ENCODE measurements at places on chromosomes 1 and 21.
A peak's percentile ranks its signal among the peaks of the same experiment; 100 is the strongest.

GRCh38 chr1:17189632-17189990 lies 15.3 kb upstream of the PADI1 start:
- no peak for DNase-seq

GRCh38 chr1:221039616-221040015 lies 160.4 kb downstream of the HLX start:
- DNase-seq = no peak

DNA sequence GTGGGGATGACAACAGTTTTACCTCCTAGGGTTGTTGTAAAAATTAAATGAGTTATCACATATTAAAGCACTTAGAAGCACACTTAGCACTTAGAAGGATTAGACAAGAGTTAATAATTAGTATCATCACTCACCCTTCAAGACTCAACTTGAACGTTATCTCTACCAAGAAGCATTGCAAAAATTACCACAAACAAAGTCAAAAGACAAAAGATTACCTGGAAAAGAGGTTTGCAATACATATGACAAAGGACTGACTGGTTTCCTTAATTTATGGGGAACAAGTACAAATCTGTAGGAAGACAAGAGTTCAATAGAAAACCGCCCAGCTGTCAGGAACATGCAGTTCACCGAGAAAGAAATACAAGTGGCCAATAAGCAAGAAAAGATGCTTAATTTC lies 93.3 kb upstream of the ATP1A1 start:
- DNase-seq = no peak

DNA sequence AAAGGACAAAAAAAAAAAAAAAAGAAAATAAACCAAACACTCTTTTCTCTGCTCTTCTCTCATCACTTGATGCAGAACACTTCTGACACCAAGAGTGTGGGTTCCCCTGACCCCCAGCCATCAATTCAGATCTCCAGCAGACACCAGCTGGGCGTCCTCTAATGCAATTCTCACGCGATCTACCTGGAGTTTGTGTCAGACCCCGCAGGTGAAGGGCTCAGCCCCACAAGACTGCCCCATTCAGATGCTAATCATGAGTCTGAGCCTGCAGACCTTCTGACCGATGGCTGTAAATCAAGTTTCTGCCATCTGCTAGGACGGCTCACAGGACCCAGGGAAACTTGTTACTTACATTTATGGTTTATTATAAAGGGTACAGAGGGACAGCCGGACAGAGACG lies 133.6 kb upstream of the C1orf174 start:
- no peak for DNase-seq

- no peak for DNase-seq
Measured at GRCh38 chr1:55289614-55290013, 74.5 kb upstream of the USP24 start.

DNA sequence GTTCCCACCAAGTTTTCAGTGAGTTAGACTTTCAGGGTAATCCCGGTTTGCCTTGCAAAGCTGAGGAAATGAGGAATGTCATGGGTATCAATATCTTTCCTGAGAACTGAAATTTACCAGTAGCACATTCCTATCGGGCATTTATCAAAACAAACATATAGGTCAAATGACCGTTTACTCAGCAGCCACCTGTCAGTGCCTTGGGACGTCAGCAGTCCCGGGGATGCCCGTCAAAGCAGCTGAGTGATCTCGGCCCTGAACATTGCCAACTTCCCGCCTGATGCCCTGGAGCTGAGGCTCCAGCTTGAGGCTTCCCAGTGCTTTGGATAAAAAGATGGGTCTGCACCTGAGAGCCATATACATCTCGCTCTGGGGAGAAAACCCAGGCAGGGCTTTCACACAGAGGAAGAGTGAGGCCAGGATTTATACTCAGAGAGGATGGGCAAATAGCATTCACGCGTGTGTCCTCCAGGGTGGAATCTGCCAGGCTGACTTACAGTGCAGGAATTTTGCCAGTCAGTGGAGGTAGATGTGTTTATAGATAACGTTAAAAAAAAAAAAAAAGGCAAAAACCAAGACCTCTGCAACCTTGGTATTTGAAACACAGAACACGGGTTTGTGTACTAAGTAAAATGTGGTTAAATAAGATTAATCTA lies 435.7 kb upstream of the VAMP3 start:
- no peak for DNase-seq

DNA sequence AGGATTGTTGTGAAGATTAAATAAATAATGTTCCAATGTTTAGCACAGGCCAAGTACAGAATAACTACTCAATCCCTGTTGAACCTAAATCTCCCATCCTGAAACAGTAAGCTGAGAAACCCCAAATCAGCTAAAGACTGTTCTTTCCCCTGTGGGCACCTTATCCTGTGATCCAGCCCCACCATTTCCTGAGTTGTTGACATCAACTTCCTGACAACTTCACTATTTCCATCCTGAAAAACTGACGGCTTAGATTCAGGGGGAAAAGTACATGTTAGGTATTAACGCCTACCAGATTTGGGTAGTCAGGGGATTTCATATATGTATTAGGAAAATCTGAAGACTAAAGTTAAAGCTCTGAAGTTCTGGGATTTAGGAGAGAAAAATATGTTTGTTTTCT lies 51.7 kb upstream of the PALMD start:
- no peak for DNase-seq

DNA sequence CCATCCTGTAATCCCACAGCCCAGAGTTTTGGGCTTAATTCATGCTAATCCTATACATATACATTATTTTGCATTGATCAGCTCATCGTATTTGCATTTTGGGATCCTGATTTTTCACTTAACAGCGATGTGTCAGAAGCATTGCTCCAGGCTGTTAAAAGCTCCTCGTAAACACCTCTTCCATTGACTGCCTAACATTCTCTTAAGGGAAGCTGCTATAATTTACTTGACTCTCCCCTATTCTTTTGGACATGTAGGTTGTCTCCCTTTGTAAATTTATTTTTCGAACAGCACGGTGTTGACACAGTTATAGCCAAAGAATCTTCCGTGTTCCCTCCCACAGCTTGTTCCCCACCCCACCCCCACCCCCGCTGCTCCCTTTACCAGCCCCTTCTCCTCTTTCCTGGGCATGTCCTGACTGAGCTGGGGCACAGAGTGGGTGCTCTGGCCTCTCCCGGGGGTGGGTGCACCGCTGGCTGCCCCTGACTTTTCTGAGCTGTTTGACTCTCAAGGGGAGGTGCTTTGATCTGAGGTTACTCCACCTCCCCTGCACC lies 22.8 kb downstream of the LDLRAP1 start:
- no peak for DNase-seq

GRCh38 chr21:40053007-40053406 lies 185.8 kb downstream of the PCP4 start:
- DNase-seq = no peak

DNA sequence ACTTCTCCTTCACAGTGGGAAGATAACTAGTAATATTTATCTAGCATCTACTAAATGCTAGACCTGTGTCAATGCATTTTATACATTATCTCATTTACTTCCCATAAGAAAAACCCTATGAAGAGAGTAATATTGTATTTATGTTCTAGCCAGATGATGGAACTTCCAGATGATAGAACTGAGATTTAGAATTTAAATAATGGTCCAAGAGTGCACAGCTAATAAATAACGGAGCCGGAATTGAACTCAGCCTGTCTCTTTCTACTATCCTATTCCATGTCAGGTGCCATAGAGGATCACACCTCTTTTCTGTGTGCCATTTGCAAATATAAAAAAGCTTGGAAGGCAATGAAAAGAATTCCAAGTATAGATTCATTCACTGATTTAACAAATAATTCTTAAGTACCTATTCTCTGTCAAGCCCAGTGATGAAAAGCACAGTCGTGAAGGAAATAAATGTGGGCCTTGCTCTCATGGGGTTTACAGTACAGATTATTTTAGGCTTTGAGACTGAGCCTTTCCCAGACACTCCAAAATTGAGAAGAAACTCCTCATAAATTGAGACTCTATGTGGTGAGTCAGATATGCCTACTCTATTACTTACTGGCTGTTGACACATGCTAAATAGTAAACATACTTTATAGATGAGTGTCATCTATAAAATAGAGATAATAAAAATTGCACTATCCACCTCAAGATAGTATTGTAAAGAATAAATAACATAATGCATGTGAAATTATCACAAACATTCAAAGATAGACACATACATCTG lies 378.0 kb upstream of the PRMT6 start:
- DNase-seq = no peak

- no peak for DNase-seq
Measured at GRCh38 chr1:157469300-157469699, 83.0 kb downstream of the FCRL5 start.

- DNase-seq = no peak
Measured at GRCh38 chr1:63691701-63692425, 82.0 kb upstream of the ROR1 start.

GRCh38 chr21:28317177-28317950 lies 675.3 kb downstream of the LTN1 start:
- DNase-seq = no peak

DNA sequence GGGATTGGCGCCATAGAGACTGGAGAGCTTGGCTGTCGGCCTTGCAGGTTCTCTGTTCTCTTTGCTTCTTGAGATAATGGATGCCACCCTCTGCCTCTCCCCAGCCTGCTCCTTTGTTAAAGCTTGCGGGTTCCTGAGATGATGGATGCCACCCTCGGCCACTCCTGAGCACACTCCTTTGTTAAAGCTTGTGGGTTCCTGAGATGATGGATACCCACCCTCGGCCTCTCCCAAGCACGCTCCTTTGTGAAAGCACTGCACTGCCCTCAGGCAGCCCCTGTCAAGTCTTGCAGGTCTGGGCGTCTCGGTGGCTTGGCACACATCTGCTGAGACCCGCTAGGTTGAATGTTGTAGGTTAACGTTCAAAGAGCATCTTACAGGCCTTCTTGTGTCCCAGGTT lies 76.5 kb downstream of the SCCPDH start:
- DNase-seq = no peak

- no peak for DNase-seq
Measured at GRCh38 chr1:113975211-113975895, 3.9 kb upstream of the OLFML3 start.

DNA sequence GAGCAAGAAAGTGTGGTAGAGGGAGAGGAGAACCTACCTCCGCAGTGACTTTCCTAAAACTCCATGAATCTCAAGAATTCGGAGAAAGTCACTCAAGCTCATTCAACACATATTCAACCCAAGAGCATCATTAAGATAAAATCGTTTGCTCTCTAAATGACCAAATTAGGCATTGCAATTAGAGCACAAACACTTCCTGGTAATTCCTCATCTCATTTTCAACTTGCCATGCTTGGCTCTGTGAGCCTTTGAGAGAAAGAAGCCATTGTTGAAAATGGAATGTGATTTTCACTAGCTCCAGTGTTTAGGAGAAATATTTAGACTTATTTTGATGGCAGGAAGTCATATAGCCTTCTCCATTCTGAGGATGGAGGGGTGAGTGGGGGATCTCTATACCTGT lies 52.5 kb downstream of the KAZN start:
- no peak for DNase-seq

- DNase-seq = no peak
Measured at GRCh38 chr1:145892486-145893087, 6.9 kb upstream of the ANKRD35 start.

DNA sequence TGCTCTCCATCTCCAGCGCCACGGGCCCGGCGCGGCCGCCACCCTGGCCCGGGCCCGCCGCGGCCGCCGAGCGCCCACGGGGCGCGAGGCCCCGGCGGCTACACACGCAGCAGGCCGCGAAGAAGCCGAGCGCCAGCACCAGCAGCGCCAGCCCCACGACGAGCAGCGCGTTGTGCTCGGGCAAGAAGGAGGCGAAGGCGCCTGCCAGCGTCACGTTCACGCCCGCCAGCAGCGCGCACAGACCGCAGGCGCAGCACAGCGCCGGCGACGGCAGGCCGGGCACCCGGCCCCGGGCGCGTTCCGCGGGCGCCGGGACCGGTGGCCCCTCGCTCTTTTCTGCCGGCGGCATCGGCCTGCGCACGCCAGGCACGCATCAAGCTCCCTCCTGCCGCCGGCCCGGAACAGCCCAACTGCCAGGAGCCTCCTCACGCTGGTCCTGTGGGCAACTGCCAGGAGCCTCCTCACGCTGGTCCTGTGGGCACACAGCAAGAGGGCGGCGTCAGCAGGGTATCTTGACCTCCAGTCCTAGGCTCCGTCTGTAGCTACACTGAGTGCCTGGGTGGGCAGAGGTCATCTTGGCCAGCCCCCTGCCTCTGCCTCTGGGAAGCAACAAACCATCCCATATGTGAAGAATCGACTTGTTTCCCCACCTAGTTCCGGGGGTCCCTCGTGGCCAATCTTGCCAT lies 18.1 kb downstream of the KNCN start:
- DNase-seq = peak; percentile 16

DNA sequence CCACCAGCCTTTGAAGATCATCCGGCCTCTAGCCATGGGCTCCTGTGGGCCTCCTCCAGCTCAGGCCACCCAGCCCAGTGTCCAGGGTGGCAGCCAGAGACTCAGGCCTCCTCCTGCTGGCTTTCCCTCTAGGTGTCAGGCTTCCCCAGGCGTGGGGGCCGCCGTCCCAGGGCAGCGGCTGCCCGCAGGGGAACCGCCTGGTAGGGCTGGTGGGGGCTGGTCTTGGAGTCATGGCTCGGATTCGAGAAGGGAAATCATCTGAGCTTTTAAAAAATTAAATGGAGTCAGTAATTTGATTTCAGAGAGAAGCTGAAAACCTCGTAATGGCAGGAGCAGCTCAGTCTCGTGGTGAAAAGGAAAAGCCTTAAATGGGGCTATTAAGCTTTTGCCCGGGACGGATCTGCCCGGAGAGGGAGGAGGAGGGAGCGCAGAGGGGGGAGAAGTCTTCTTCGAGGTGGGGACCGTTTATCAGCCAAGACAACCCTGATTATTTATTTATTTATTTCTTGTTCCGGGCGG lies 66.4 kb upstream of the TARDBP start:
- DNase-seq = no peak

GRCh38 chr1:65417729-65418128 lies 2.7 kb upstream of the LEPR start:
- no peak for DNase-seq

DNA sequence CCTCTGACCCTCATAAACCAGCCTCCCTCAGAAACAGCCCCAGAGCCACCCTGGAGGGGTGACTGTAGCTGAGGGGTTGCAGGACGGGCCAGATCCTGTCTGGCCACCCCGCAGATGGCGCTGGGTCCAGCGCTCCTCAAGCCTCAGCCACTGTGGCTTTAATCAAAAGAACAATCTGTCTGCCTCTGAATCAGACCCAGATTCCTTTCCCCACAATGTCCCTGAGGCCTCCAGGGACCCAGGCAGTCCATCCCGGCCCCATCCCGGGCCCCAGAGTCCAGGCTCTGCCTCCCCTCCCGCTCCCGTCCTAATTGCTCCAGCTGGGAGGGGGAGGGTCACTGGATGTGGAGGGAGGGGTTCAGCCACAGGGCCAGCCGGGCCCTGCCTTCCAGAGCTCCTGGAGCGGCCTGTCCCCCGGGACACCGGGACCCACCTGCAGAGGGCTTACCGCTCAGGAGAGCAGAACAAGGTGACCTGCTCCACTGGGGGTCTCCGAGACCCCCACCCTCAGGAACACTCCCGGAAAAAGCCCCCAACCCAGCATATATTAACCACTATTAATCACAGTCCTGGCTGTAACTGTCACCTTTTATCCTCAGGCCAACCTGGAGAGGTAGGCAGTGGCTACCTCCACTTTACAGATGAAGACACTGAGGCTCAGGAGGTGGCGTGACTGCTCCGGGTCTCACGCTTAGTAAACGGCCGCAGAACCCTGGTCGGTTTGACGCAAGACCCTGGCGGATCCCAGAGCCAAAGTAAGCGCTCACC lies 836 bp upstream of the FBLIM1 start:
- no peak for DNase-seq

Data from stimulated activated CD8-positive, alpha-beta memory T cell treated with anti-CD3 and anti-CD28 coated beads, Interleukin-2, amount 100 ng/mL, for 1 hour (primary cell).